ENCODE measurements at places on chromosomes 6 and 20.
A peak's percentile ranks its signal among the peaks of the same experiment; 100 is the strongest.

- DNase-seq: no peak
Observed at GRCh38 chr20:32139947-32140346, 30.4 kb downstream of the TM9SF4 start.

DNA sequence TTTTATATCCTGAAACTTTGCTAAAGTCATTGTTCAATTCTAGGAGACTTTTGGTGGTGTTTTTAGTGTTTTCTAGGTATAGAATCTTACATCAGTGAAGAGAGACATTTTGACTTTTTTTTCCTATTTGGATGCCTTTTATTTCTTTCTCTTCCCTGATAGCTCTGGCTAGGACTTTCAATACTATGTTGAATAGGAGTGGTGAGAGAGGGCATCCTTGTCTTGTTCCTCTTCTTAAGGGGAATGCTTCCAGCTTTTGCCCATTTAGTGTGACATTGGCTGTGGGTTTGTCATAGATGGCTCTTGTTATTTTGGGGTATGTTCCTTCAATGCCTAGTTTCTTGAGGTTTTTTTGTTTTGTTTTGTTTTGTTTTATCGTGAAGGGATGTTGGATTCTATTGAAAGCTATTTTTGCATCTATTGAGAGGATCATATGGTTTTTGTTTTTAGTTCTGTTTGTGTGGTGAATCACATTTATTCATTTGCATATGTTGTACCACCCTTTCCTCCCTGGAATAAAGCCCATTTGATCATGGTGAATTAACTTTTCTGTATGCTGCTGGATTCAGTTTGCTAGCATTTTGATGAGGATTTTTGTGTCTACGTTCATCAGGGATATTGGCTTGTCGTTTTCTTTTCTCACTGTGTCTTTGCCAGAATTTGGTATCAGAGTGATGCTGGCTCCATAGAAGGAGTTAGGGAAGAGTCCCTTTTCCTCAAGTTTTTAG, 540.1 kb upstream of the FLRT3 start:
- DNase-seq: no peak

DNA sequence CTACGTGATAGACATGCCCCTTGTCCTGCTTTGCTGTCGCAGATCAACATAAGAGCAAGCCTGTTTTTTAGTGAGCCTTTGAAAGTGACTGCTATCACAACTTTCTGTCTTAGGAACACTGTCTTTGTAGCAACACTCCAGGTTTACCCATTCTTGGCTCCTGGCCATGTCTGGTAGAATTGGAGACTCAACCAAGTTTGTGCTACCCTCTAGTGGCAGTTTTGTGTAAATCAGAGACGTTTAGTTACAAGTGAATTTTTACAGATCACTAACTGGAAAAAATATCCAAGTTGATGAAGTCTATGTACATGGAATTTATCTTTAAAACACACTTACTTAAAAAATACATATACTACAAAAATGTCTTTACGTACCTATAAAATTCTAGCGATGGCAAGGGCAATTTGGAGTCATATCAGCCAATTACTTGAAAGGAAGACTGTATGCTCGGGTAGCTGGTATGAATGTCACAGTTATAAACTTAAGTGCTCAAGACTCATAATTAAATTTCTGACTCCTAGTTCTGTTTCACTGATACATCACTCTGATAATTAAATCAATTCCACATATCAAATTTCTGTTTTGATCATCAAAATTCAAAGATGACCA, 101.4 kb downstream of the ADGB start:
- peak; percentile 34 for DNase-seq

DNA sequence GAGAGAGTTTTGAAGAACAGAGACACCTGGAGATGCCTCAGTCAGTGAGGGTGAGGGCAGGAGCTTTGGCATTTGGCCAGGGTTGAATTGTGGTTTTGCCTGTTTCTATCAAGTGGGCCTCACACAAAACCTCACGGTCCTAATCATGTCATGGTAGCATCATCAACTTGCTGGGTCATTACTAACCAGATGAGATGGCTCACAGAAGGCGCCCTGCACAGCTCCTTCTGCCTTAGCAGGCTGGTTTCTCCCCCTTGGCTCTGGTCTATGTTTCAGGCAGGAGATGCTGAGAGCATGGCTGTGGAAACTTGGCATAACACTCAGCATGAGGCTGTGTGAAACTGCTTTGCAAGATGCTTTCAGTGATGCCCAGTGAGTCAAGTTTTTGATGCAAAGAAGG, 99.3 kb downstream of the LRRC1 start:
- peak; percentile 54 for DNase-seq

DNA sequence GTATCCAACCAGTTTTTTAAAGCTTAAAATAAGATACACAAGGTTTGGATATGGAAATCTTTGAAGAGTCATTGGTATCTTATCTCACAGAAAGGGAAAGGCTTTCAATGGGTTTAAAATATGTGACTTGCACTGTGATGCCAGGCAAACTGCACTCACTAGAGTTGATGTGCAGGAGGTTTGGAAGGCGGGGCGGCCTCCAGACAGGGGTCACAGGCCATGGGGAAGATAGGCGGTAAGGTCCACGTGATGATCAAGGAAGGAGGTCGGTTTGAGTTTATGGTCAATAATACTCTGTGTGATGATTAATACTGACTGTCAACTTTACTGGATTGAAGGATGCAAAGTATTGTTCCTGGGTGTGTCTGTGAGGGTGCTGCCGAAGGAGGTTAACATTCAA, 9.5 kb upstream of the RAMACL start:
- no peak for DNase-seq

DNA sequence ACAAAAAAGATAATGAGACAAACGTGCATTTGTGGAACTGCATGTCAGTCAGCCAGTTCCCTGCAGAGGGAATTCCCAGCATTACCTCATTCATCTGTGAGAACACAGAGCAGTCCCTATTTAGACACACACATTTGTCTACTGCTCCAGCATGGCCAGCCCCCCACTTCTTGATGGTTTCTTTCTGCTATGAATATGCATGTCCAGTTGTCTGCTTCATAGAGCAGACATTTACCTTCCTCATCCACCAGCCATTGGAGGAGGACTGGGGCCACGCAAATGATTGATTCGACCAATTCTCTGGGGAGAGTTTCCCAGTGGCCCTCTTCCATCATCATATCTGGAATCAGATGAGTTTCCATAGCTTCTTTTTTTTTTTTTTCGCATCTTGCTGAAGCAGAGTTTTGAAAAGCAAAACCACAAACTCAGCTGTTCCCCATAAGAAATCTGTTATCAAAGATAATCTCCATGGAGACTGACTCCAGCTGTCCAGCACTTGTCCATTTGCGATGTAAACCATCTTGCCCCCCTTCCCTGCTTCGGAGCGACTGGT, 11.8 kb downstream of the ENPP1 start:
- DNase-seq: no peak

DNA sequence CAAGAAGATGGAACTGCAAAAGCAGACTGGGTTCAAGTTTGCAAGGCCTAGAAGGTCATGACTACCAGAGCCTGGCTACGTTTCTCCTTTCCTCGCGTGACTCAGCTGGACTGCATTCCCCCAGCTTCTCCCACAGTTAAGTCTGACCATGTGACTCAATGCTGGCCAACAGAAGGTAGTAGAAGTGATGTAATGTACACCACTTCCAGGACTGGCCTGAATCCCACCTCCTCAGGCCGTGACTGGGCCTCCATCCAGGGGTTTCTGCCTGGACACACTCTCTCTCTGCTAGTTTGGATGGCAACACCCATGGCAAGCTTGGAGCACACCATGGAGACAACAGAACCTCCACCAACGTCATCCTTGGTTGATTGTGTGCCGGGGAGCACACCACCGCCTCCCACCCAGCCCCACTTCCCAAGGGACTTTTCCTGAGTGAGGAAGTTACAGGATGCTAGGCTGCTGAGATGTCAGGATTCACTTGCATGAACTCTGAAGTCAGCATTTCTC, 112.0 kb upstream of the CDYL start:
- DNase-seq: no peak

DNA sequence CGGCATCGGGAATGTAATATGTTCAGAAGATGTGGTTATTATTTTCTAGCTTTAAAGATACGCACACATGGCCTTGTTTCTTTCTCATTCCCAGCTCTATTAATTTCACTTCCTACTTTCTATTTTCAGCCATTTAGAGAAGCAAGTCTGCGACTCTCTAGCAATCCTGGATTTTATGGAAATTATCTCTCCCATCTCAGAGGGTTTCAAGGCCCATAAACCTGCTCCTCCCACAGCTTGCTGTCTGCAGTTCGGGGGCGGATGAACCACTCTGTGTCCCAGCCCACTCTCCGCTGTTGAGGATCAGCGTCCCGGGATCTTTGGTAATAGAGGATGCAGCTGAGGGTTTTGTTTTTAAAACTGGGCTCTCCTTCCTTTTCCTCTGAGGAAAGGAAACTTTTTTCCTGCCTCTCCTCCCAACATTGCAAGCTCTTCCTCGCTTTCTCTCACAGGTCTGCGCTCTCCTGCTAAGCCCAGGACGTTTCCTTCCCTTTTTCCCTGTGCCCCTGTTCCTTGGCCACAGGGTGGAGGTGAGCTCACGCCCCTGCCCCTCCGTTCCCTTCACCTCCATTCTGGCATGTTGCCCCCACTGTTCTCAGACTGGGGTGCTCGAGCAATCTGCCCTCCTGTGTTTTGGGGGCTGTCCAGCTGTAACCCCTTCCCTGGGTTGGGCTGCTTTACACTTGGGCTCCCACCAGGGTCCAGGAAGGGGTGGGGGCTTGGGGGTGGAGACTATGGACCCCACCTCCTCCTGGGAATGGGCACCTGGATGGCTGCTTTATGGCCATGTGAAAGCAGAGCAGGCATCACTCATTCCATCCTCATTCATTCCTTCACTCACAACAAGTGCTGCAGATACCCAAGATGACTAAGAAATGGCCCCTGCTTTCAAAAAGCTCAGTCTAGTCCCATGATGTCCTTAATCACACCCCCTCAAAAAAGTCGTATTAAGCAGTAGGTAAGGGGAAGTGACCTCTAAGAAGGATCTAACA, 54.9 kb downstream of the ZBTB9 start:
- DNase-seq: no peak

- no peak for DNase-seq
Observed at GRCh38 chr20:45497971-45498494, 17.4 kb downstream of the SPINT3 start.

- DNase-seq: no peak
Observed at GRCh38 chr6:14075095-14075503, 42.5 kb upstream of the CD83 start.

- DNase-seq: peak; percentile 34
Observed at GRCh38 chr20:25470045-25470444, 62.6 kb downstream of the GINS1 start.

DNA sequence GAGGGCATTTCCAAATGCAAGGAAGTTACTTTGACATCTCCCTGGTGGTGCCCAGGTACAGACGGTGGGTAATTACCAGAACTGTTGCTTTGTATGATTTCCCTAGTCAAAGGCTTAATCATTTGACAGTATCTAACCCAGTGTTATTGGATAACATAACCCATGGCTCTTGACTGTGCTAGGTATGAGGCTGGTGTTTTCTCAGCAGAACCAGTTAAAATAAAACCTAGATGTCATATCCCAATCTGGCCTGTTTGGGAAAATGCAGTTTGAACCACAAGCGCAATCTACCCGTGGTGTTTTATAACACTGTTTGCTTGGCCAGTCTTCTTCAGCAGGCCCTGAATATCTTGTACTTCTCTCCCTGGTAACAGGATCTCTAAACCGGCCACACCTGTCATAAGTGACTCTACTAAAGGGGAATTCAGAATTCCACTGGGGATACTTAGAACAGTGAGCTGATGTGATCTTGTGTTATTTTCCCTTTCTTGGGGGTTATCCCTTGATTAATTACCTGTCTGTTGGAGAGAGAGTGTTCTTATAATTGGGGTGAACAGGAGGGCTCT, 32.8 kb downstream of the PPP1R14C start:
- no peak for DNase-seq

- DNase-seq: no peak
Observed at GRCh38 chr6:14434916-14435690, 317.5 kb downstream of the CD83 start.

GRCh38 chr6:31805939-31806469, 762 bp downstream of the LSM2 start:
- no peak for DNase-seq

DNA sequence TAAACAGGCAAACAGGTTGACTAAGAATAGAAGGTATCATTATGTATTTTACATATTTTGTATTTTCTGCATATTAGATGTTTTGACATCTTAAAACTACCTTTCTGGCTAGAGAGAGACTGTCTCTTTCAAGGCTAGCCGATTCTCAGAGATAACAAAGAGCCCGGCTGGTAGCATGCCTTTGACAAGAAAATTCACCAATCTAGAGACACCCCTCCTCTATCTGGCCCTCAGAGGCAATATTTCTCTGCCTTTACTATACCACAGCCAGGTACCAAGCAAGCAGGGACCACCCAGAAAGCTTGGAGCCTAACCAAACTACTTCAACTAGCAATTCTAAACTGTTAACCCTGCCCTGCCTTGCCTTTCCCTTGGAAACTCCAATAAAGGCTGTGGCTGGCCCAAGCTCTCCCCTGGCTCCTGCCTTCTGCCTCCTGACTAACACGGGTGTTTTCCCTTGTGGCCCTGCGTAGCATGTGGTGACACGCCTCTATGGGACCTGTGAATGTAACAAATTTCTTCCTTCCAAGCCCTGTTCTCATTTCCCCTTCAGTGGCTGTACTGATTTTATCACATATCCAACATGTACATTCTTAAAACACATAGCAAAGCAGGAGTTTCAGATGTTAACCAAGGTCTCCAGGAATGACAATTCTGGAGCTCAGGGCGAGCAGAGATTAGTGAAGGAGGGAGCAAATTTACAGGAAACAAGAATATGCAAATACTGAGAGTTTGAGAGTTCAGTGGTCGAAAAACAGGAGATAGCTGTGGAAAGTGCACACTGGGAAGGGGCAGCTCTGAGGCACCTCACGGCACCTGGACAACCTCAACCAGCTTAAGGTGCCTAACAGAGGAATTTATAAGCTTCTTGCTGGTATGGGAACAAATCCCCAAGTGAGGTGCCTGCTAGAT, 120.8 kb downstream of the BACH2 start:
- DNase-seq: peak; percentile 80

- no peak for DNase-seq
Observed at GRCh38 chr6:28205879-28206278, 19.2 kb upstream of the ZSCAN9 start.

Data from stimulated activated CD4-positive, alpha-beta T cell treated with anti-CD3 and anti-CD28 coated beads, Interleukin-4, amount 100 ng/mL, for 24 hours (primary cell).